Activated CD4-positive, alpha-beta T cell treated with anti-CD3 and anti-CD28 coated beads for 1 hour (primary cell): ENCODE measurements at places on chromosomes 7 and 10.

GRCh38 chr7:56447864-56448693 is 331.9 kb upstream of the NUPR2 start:
- DNase-seq = no peak

DNA sequence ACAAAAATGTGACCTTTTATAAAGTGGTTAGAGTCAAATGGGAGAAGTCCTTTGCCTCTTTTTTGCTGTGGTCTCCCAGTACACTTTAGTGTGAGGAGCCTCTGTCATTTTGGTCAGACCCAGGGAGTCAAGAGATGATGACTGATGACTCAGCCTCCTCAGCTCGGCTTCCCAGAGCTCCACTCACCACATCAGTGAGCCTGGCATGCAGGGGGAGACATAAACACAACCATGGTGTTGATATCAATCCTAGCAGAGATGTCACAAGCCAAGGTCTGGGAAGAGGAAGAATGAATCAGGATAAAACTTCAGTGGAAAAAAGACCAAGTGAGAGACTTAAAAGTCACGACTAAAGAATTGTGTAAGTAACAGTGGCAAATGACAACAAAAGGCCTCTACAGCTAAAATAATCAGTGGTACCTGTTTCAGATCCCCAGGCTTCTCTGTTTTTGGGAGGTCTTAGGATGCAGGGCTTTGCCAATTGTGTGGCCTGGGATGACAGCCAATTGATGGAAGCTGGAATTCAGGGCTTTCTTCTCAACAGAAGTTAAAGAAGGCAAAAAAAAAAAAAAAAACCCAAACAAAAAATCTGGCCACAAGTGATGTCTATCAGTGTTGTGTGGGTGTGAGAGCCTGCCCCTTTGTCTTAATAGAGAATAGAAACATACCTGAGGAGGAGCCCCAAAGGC is 50.2 kb downstream of the TFAM start:
- no peak for DNase-seq

- no peak for DNase-seq
These were observed 45.8 kb downstream of the GLCCI1 start for GRCh38 chr7:8014399-8014798.

- no peak for DNase-seq
These were observed 10.4 kb downstream of the CHST3 start for GRCh38 chr10:71974489-71975021.

- DNase-seq = no peak
These were observed 643.7 kb downstream of the INHBA start for GRCh38 chr7:41058986-41059741.

GRCh38 chr7:146057958-146058357 is 58.6 kb upstream of the CNTNAP2 start:
- DNase-seq = no peak

GRCh38 chr10:89515031-89515841 is 20.2 kb downstream of the SLC16A12 start:
- no peak for DNase-seq

DNA sequence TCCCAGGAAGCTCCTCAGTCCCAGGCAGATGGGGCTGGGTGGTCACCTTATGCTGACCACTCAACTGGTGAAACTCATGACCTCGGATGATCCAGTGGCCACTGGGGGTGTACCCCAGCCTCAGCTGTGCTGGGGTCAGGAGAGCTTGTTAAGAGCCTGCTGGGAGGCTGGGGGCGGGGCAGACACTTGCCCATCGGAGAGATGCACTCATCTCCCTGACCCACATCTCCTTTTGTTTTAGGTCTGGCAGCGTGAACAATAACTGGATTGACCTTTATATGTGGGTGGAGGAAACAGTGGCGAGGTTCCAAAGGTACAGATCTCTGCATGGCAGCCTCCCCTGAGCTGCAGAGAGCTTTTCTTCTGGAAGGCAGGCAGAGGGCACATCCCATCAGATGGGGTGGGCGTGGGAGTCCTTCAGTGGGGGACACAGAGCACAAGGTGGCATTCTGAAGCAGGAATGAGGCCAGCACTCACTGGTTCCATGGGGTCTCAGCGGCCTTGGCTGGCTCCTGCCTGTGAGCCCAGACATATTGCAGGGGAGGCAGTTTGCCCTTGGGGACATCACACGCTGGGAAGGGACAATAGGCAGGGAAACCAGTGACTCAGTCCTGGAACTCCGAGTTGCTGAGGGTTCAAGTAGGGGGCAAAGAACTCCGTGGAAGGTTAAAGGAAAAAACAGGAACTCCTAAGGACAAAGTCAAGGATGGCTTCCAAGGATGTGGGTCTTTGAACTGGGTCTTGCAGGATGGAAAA is 5.2 kb downstream of the ANTXRL start:
- no peak for DNase-seq

GRCh38 chr7:42137431-42137830 is 99.6 kb downstream of the GLI3 start:
- DNase-seq = no peak

GRCh38 chr10:113354711-113355110 is 198.1 kb upstream of the HABP2 start:
- no peak for DNase-seq

DNA sequence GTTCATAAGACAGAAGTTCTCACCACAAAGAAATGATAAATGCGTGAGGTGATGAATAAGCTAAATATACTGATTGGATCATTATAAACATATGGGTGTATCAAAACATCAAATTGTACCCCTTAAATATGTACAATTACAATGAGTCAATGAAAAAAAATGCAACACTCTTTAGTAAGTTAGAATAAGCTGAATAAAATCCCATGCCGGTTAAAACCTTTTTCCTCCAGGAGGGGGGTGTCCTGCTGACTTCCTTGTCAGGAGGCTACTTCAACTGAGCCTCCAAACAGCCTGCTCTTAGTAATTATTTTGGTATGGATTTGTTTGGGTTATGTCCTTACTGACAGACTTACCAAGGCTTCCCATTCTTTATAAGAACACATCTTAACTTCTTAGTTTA is 649.1 kb downstream of the INHBA start:
- DNase-seq = no peak

DNA sequence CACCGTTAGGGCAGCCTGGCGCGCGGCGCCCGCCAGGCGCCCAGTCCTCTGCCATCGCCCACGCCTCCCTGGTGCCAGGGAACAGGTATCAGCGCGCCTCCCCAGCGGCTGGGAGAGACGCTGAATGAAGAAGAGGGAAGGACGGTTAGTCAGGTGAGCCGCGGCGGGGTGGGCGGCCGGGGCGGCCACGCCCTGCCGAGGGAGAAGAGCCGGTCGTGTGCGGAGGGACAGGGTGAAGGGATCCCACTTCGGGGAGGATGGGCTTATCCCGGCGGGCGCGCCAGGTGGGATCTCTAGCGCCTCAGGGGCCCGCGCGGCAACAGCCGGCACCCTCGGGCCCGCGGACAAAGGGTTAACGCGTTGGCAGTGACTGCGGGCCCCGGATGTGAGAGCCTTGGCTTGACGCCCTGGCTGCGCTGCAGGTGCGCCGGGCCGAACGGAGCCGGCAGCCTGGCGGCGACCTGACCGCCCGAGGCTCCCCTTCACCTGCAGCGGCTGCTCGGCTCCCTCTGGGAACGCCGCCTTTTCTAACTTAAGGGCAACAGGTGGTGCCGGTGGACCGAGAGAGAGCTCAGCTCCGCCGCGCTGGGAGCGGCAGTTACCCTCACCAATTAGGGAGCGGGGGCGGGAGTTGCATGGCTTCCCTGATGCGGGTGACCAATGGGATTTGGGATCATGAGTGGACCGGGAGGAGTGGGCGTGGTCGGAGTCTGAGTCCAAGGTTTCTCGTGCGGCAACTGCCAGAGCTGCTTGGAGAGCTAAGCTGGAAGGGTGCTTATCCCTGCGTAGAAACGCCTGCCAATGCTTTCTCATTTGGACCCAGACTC is at the start of gene ARL4A:
Gene ARL4A (plus strand): TSS at position 743 of the 827 bp plus-strand sequence. CDS start 622 bp downstream, outside the sequence.
- DNase-seq = peak; percentile 76

GRCh38 chr10:129641982-129642381 is 174.9 kb downstream of the MGMT start:
- no peak for DNase-seq

- DNase-seq = no peak
These were observed 18.9 kb downstream of the CALML3 start for GRCh38 chr10:5543623-5544022.

GRCh38 chr7:128008141-128008540 is 23.1 kb downstream of the LRRC4 start:
- DNase-seq = no peak

DNA sequence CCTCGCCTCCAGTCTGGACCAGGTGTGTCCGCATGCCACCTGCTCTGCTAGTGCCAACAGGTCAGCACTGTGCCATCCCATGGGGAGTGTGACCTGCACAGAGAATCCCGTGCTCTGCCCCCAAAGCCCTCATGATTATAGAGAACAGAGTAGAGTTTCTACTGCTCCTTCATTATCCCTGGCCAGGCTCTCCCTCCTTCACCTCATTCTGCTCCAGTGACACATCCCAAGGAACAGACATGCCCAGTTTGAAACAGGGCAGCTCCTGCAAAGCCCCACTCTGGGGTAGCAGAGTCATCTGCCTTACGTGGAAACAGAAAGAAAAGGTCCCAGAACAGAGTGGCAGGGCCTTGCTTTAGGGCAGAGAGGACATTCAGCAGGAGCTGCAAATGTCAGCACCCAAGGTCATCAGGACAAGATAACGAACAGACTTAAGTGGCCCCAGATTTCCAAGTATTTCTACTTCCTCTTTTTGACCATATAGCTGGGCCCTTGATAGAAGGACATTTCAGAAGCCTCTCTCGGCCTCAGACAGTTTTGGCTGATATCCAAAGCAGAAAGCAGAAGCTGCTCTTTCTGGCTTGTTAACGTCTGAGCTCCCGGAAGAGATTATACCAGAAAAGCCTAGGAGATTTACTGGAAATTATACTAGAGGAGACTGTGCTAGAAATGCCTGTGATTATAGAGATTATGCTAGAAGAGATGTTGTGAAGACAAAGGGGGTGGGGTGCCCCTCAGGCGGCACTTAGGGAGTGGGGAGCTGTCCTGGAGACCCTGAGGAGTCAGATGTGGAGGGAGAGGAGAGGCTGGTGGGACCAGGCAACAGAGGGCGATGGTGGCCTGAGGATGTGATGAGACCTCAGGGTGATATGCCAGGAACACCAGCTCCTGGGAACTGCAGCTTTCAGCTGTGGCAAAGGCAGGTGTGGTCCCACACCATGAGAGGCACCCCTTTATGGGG is 12.6 kb downstream of the TMEM176B start:
- no peak for DNase-seq

GRCh38 chr10:103507235-103508191 is 14.0 kb downstream of the NEURL1 start:
- DNase-seq = no peak

DNA sequence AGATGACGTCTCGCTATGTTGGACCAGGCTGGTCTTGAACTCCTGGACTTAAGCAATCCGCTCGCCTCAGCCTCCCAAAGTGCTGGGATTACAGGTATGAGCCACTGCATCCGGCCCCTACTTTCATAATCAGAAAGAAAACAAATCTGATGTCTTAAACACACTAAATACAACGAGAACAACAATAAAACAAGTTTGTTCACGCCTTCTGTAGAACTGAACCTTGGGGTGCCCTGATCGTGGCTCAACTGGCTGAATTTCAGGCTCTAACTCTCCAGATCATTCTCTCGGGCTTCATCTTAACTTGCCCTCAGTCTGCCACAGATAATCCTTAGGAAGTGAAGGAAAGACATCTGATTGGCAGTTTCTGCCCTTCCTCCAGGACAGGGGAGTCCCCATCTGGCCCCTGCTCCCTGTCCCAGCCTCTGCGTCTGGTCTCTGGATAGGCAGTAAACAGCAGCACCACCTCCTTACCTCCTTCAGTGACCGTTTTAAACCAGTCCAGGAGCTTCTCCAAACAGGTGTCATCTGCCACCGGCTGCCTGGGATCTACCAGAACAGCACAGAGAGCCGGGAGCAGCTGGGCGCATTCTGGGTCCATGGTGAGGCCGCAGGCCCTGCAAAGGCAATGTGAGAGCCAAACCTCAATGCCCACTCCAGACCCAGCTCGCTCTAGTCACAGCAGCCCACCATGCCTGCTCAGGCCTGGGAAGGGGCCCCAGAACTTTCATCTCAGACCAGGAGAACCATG is 1.3 kb downstream of the BRAT1 start:
- no peak for DNase-seq

- no peak for DNase-seq
These were observed 54.9 kb downstream of the TFPI2 start for GRCh38 chr7:93835702-93836101.

DNA sequence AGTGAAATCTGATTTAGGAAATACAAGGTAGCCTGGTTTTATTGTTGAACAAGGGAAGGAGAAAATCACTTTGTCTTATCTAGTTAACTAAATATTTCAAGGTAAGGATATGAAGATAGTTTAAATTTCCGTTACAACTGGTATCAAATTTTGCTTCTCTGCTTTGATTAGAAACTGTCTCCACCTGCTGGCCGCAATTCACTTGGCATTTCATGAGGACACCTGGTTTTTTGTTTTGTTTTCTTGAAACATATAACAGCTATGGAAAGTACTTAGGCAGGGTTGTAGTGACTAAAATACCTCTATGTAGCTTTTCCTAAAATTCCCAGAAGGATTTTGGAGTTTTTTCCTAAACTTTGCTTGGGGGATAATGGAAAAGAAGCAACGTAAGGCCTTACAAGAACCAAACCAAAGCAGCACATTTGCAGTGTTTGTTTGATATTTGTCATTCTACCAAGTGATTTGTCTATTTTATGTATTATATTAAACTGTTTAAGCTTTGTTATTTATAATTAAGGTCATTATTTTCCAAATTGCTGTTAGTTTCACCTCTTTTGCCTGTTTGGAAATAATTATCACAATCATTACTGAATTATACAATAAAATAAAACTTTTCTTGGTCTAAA is 73.6 kb downstream of the AHCYL2 start:
- DNase-seq = peak; percentile 18
